Tongue (tissue), 3 donors: ENCODE measurements at places on chromosomes 4 and X. TPM values are rescaled to one million over a fixed set of nuclear protein-coding genes. Genes with fewer than 3 reads are reported as not detected.
A peak's percentile ranks its signal among the peaks of the same experiment; 100 is the strongest.

PNMA6F gene
- not detected for total RNA-seq

- peak; percentile 48 for DNase-seq
Observed at GRCh38 chr4:2361366-2362265, 56.8 kb downstream of the ZFYVE28 start.

DNA sequence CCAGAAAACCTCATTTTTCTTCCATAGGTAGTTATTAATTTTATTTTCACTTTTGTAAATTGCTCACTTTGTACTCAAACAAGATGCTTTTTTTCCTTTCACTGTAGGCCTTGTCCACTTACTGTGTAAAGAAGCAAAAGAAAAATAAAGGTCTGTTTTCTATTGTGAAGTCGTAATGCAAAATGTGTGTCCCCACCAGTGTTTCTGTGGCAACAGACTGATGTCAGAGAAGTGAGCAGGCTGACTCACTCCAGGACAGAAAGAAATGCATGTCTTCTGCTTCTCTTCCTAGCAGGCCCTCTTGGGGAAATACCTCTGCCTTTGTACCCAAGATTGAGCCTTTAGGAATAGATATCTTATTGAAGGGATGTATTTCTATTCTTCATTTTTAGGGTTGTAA lies 30.3 kb downstream of the INPP4B start:
- DNase-seq = peak; percentile 16

DNA sequence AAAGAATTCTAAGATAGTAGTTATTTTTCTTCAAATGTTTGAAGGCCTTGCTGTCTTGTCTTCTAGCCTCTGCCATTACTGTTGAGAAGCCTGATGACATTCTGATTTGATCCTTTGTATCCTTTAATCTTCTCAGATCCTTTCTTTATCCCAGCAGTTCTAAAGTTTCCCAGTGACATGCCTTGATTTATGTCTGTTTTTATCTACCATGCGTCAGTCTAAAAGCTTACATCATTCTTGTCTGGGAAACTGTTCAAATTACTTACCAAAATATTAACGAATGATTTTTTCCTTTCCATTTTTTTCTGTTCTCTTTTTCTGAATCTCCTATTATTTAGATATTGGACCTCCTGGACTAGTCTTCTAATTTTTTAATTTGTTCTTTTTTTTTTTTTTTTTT lies 78.3 kb upstream of the HELT start:
- DNase-seq = no peak

- no peak for DNase-seq
Observed at GRCh38 chr4:40952217-40952616, 202.5 kb downstream of the NSUN7 start.
